Esophagus muscularis mucosa (tissue), 4 donors: ENCODE measurements at places on chromosomes 12 and 14. TPM values are rescaled to one million over a fixed set of nuclear protein-coding genes. Genes with fewer than 3 reads are reported as not detected.
A peak's percentile ranks its signal among the peaks of the same experiment; 100 is the strongest.

The KRT3 gene
- total RNA-seq: not detected

The NANOG gene
- total RNA-seq: not detected

The OR6C70 gene
- total RNA-seq: not detected

The SYNDIG1L gene
- total RNA-seq: 0.65 TPM

The GPR132 gene
- total RNA-seq: 8.0 TPM

The NDUFA12 gene
- 88.8 TPM for total RNA-seq

The KDM5A gene
- 46.1 TPM for total RNA-seq

The CAPRIN2 gene
- total RNA-seq: 23.4 TPM

The PACS2 gene
- 59.8 TPM for total RNA-seq

The SLC39A2 gene
- total RNA-seq: not detected

The CFAP251 gene
- 0.83 TPM for total RNA-seq

The MEG3 gene
- 25.0 TPM for total RNA-seq

GRCh38 chr12:12909228-12909994, 18.0 kb downstream of the GPRC5A start:
- no peak for DNase-seq
- no peaks in the 10 kb centered on the region for H3K4me1 ChIP-seq
- H3K4me3 ChIP-seq: no peak overlapping the region
- no peaks in the 10 kb centered on the region for H3K27me3 ChIP-seq
- no peak overlapping the region for H3K27ac ChIP-seq

- no peak overlapping the region for H3K4me3 ChIP-seq
- H3K4me1 ChIP-seq: peaks cover 28% of the 10 kb centered on the region
- H3K27ac ChIP-seq: peak overlapping the region; percentile 48
- H3K27me3 ChIP-seq: no peaks in the 10 kb centered on the region
These were observed 270.1 kb upstream of the PRICKLE1 start for GRCh38 chr12:42859612-42860011.

DNA sequence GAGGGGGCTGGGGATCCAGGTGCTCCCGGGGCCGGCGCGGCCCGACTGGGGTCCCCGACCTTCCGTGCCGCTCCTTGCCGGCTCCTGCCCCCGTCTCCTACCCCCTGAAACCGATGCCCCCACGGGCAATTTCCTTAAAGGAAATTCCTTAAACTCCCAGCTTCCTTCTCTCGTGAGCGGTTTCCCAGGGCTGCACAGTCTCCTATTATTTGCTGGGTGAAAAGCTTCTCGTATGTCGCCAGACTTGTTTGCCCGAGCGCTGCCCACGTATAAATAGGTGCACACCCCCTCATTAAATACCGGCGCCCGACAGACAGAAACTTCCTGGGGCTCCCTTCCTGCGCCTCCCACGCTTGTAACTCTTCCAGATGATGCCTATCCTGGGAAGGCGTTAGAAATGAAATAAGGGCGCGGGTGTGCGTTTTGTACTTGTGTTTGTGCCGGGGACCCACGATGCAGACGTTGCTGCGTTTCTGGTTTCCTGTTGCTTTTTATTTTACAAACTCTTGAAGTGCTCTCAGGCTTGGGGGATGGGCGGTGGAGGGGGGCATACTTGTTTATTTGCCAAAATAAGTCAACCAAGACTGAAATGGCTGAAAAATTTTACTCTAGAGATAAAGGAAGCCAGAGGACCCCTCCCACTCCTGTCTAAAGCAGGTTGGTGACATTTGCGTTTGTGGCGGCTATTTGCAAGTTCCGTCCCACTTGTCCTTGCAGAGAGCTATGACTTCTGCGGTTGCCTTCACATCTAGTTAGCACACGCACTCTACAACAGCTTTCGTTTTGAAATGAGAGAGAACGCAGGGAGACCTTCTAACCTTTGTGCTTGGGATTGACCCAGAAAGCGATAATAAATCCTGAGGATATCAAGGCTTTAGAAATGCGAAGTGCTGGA, 1.0 kb downstream of the HIP1R start:
- no peaks in the 10 kb centered on the region for H3K36me3 ChIP-seq
- no peak for DNase-seq

DNA sequence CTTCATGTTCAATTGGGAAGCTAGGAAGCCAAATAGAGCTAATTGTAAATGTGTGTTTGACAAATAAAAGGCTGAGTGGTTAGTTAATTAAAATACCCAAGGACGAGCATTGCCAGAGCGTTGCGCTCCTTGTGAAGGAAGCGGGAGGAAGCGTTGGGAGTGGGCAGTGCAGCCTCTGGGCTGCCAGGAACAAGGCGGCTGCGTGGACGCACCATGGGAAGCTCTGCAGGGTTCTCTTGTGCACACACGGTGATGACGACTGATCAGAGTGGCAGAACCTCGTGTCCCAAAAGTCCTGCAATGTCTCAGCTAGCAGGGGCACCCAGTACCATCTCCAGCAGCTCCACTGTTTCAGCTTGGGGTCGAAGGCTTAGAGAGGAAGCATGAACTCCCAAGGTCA, 546.6 kb upstream of the TMEM132C start:
- DNase-seq: no peak
- H3K4me1 ChIP-seq: no peaks in the 10 kb centered on the region
- no peak overlapping the region for H3K4me3 ChIP-seq
- no peak overlapping the region for H3K27ac ChIP-seq
- no peaks in the 10 kb centered on the region for H3K27me3 ChIP-seq

- H3K36me3 ChIP-seq: peaks cover 12% of the 10 kb centered on the region
- H3K4me3 ChIP-seq: no peak overlapping the region
- H3K4me1 ChIP-seq: no peaks in the 10 kb centered on the region
- no peak for DNase-seq
These were observed 51.4 kb downstream of the WASHC3 start for GRCh38 chr12:102010265-102010994.

- H3K27me3 ChIP-seq: no peaks in the 10 kb centered on the region
- no peak overlapping the region for H3K27ac ChIP-seq
- H3K4me3 ChIP-seq: no peak overlapping the region
- H3K4me1 ChIP-seq: no peaks in the 10 kb centered on the region
These were observed 225.4 kb downstream of the APAF1 start for GRCh38 chr12:98870504-98870903.

GRCh38 chr12:94795044-94795443, 144.7 kb upstream of the TMCC3 start:
- DNase-seq: no peak
- no peak overlapping the region for H3K4me3 ChIP-seq
- H3K27me3 ChIP-seq: no peaks in the 10 kb centered on the region

GRCh38 chr14:56522403-56522802, 57.2 kb upstream of the TMEM260 start:
- no peak overlapping the region for H3K27ac ChIP-seq
- H3K4me3 ChIP-seq: no peak overlapping the region
- H3K36me3 ChIP-seq: no peaks in the 10 kb centered on the region
- no peak for DNase-seq
- no peaks in the 10 kb centered on the region for H3K4me1 ChIP-seq

DNA sequence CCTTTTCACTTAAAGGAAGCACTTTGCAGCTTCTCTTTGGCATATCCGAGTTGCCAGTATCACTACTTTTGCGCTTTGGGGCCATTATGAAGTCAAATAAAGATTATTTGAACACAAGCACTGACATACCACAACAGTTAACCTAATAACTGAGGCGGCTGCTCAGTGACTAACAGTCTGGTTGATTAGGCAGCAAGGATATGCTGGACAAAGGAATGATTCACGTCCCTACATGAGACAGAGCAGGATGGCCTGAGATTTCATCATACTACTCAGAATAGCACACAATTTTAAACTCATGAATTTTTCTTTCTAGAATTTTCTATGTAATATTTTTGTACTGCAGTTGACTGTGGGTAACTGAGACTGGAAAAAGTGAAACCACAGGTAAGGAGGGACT, 56.9 kb upstream of the E2F7 start:
- no peak for DNase-seq
- no peak overlapping the region for H3K27ac ChIP-seq
- H3K4me1 ChIP-seq: no peaks in the 10 kb centered on the region
- H3K27me3 ChIP-seq: no peaks in the 10 kb centered on the region
- H3K4me3 ChIP-seq: no peak overlapping the region

GRCh38 chr12:19245666-19246065, 116.1 kb downstream of the PLEKHA5 start:
- no peaks in the 10 kb centered on the region for H3K27me3 ChIP-seq
- no peak for DNase-seq
- peaks cover 35% of the 10 kb centered on the region for H3K4me1 ChIP-seq
- no peak overlapping the region for H3K27ac ChIP-seq

DNA sequence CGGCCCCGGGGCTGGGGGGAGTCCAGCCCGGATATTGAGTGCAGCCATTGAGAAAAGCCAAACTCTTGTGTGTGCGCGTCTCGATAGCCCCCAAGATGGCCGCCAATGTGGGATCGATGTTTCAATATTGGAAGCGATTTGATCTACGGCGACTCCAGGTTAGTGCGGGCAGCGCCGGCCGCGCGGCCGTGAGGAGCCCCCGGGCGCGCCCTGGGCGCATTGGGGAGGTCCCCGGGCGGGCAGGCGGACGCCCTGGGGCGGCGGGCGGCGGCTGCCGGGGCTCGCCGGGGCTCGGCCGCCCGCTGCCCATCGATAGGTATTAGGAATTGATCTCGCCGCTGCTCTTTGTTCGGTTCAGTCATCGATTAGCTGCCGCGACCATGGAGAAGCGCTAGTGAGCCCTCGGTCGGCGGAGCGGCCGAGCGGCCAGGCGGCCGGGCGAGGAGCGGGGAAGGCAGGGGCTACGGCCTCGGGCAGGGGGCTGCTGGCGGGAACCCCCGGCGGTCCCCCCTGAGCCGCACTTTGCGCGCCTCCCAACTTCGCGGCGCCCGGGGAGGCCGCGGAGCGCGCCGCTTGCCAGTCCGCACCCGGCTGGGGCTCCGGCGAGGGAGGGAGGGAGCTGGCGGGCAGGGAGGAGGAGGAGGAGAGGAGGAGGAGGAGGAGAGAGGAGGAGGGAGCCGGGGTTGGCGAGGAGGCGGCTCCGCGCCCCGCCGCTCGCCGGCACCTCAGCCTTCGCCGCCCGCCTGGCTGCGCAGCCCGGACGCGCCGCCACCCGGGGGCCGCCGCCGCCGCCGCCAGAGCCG, 113.9 kb upstream of the MYL2 start:
- H3K4me1 ChIP-seq: peaks cover 33% of the 10 kb centered on the region
- peak within 1 kb of the TSS; percentile 38 for H3K4me3 ChIP-seq
- no peak for DNase-seq

- no peaks in the 10 kb centered on the region for H3K36me3 ChIP-seq
- H3K4me1 ChIP-seq: no peaks in the 10 kb centered on the region
- peak; percentile 79 for DNase-seq
These were observed 339.3 kb downstream of the NRXN3 start for GRCh38 chr14:78509516-78509915.

- H3K36me3 ChIP-seq: no peaks in the 10 kb centered on the region
- H3K27me3 ChIP-seq: peaks cover 8% of the 10 kb centered on the region
- H3K4me1 ChIP-seq: peaks cover 10% of the 10 kb centered on the region
- H3K4me3 ChIP-seq: no peak overlapping the region
- no peak for DNase-seq
- H3K27ac ChIP-seq: no peak overlapping the region
These were observed 4.1 kb upstream of the WIF1 start for GRCh38 chr12:65125247-65125646.

- H3K4me1 ChIP-seq: peaks cover 62% of the 10 kb centered on the region
- no peaks in the 10 kb centered on the region for H3K27me3 ChIP-seq
- H3K4me3 ChIP-seq: no peak overlapping the region
- DNase-seq: no peak
- H3K27ac ChIP-seq: peak overlapping the region; percentile 100
- peaks cover 6% of the 10 kb centered on the region for H3K36me3 ChIP-seq
These were observed 3.9 kb downstream of the SAMD4A start for GRCh38 chr14:54570631-54571415.
